ENCODE measurements at places on chromosomes 4 and X. TPM values are rescaled to one million over a fixed set of nuclear protein-coding genes. Genes with fewer than 3 reads are reported as not detected.

GRCh38 chrX:15956681-15957080, 102.1 kb upstream of the AP1S2 start:
- H3K4me1 ChIP-seq = peaks cover 15% of the 10 kb centered on the region
- no peaks in the 10 kb centered on the region for H3K36me3 ChIP-seq
- DNase-seq = peak; percentile 67

Gene DACH2
- total RNA-seq = not detected

- no peak for DNase-seq
- no peak overlapping the region for H3K4me3 ChIP-seq
- H3K4me1 ChIP-seq = 0 out of 2 replicates have a peak, but pooled peaks cover 1% of the 10 kb centered on the region
- H3K36me3 ChIP-seq = no peaks in the 10 kb centered on the region
- no peaks in the 10 kb centered on the region for H3K27me3 ChIP-seq
These were observed 37.3 kb downstream of the HPGD start for GRCh38 chr4:174485025-174485424.

Gene BCAP31
- 289 TPM for total RNA-seq

Gene BEX2
- 2.8 TPM for total RNA-seq

- H3K36me3 ChIP-seq = no peaks in the 10 kb centered on the region
- no peak overlapping the region for H3K4me3 ChIP-seq
- H3K4me1 ChIP-seq = peaks cover 9% of the 10 kb centered on the region
- DNase-seq = no peak
These were observed 242.4 kb downstream of the FRAS1 start for GRCh38 chr4:78299565-78299972.

Gene CXXC4
- not detected for total RNA-seq

GRCh38 chr4:6534050-6534449, 40.9 kb upstream of the MAN2B2 start:
- peaks cover 13% of the 10 kb centered on the region for H3K27me3 ChIP-seq
- H3K27ac ChIP-seq = no peak overlapping the region
- DNase-seq = no peak
- no peaks in the 10 kb centered on the region for H3K4me1 ChIP-seq
- H3K4me3 ChIP-seq = no peak overlapping the region

DNA sequence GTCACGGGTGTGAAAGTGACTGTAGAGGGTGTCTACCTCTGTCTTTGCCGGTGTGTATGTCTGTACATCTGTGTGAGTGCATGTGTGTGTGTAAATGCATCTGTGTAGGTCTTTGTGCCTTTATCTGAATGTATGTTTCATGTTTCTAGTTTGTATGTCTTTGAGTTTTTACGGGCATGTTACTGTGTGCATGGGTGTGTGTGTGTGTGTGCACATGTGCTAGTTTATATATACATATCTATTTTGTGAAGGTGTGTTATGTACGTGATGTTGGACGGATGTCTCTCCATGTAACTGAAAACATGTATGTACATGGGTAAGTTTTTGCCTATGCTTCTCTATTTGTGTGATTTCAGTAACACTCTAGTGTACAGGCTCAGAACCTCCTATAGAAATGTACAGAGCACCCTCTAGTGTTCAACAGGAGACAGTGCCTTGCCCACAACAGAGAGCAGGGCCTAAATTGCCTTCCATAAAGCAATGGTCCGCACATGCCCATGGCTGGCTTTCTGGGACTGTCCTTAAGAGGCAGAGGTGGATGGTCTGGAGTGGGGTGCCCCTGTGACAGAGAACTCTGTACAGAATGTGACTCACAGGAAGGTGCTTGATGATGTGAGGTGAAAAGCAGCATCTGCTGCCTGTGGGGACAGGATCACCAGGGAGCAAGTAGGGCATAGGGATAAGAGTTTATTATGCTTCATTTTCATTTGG, 343.5 kb downstream of the RAPGEF2 start:
- H3K27ac ChIP-seq = no peak overlapping the region
- peaks cover 3% of the 10 kb centered on the region for H3K4me1 ChIP-seq
- H3K36me3 ChIP-seq = no peaks in the 10 kb centered on the region
- no peaks in the 10 kb centered on the region for H3K27me3 ChIP-seq

DNA sequence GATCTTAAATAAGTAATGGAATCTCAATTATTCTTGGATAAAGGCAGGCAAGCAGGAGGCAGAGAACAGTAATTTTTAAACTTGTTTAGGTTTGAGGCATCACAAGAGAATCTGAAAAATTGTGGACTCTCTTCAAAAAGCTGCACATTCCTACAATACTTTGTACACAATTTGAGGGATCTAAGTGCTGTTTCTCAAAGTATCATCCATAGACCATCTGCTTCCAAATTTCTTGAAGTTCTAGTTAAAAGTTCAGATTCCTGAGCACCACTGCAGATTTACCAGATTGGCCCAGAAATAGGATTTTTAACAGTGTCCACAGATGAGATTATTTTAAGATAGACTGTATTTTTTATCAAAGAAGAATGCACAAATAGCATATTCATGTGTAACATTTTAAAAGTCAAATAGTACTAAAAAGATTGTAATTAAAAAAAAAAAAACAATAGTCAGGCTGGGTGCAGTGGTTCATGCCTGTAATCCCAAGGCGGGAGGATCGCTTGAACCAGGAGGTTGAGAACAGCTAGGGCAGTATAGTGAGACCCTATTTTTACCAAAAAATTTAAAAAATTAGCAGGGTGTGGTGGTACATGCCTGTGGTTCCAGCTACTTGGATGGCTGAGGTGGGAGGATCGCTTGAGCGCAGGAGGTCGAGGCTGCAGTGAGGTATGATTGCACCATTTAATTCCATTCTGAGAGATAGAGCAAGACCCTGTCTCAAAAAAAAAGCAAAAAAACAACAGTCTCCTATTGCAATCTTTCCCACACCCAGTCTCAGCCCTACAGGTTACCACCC, 14.2 kb upstream of the FNIP2 start:
- H3K4me3 ChIP-seq = no peak overlapping the region
- H3K27me3 ChIP-seq = no peaks in the 10 kb centered on the region
- H3K4me1 ChIP-seq = no peaks in the 10 kb centered on the region
- no peaks in the 10 kb centered on the region for H3K36me3 ChIP-seq
- no peak for DNase-seq

- no peaks in the 10 kb centered on the region for H3K27me3 ChIP-seq
- no peak overlapping the region for H3K4me3 ChIP-seq
- H3K27ac ChIP-seq = peak overlapping the region; percentile 86
- DNase-seq = peak; percentile 78
- no peaks in the 10 kb centered on the region for H3K36me3 ChIP-seq
These were observed 60.4 kb downstream of the PCDH18 start for GRCh38 chr4:137471895-137472294.

DNA sequence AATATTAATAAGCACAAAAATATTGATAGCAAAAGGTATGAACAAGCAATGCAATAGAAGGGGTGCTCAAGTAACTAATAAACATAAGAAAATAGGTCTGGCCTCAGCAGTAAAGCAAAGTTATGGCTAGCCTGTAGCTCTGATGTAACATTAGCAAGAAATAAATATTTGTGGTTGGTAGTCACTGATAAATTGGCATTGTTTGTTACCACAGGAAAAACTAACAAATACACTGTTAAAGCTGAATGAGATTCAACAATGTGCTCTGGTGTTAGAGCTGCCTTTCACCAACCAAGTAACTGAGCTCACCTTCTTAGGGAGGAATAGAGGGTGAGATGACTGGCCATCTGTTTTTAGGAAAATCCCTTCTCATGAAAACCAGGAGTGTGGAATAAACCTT, 71.4 kb downstream of the AREG start:
- no peak overlapping the region for H3K27ac ChIP-seq
- DNase-seq = no peak
- H3K4me3 ChIP-seq = no peak overlapping the region
- no peaks in the 10 kb centered on the region for H3K27me3 ChIP-seq
- H3K4me1 ChIP-seq = no peaks in the 10 kb centered on the region
- no peaks in the 10 kb centered on the region for H3K36me3 ChIP-seq

DNA sequence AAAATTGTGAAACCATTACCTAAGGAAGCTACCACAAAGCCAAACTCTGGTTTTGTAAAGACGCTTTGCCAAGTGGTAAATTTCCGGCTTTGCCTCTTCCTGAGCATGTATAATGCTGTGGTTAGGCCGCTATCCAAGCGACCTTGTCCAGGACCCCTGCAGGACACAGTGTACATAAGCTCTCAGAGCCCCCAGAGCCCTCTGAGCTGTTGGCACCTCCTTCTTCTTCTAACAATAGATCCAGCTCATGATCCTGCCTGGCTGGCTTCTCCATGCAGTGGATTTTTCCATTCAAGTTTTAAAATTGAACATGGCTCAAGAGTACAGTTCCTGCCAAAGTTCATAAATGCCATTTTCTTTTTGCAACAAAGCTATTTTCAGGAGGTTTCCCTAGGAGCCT, 326.7 kb downstream of the MAPK10 start:
- DNase-seq = peak; percentile 64
- peak overlapping the region; percentile 73 for H3K27ac ChIP-seq
- no peaks in the 10 kb centered on the region for H3K36me3 ChIP-seq
- peaks cover 50% of the 10 kb centered on the region for H3K4me1 ChIP-seq
